ENCODE measurements at places on chromosomes 4 and X.

DNA sequence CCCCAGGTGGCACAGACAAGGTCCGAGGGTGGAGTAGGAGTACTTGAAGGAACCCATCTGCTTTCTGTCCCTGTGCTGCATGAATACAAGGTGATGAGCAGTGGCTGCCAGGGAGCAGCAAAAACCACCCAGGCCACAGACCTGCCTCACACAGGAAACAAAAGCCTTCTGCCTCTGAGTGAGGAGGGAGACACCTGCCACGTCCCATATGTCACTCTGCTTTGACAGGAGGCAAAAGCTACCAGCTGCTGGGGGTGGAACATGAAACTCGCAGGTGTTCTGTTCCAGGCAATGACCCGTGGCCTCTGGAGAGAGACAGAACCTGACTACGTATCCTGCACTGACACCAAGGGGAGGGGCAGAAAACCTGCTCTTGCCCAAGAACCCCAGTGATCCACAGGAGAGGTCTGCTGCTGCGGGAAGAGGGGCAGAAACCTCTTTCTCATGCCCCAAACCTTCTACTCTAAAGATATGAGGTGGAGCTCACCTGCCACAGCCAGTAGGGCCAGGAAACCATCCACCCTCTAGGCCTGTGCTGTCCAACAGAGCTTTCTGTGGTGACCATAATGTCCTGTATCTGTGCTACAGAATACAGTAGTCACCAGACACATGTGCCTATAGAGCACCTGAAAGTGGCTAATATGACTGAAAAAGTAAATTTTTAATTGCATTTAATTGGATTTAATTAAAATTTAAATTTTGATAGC, 172.9 kb downstream of the PRDM5 start:
- DNase-seq = peak; percentile 76

DNA sequence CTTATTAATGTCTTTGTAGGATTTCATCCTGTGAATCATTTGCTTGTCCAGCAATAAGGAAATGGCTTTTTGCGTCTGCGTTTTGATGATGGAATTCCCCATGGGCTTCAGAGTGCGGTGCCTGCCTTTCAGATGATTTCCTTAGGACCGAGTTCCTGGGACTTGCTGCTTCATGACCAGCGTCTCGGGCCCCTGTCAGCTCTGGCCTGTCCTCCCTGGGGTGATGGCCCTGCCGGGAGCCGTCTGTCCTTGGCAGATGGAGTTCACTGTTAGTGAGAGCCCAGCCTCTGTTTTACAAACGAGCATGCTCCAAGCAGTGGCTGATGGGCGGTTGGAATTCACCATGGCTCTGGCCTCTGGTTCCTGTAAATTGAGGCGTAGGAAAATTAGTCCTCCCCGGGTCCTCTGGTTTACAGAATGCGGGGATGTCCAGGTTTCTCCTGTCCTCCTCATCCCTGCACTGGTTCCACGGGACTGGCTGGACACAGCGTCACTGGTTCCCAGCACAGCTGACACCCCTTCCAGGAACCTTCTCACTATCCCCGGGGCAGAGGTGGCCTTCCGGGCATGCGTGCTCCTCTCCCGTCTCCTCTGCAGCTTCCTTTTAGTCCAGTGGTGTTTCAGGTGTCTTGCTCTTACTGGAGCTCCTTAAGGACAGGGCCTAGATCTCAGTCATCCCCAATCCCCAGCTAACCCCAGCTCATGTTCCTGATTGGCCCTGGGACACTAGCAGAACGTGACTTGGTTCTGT, 34.9 kb downstream of the TBC1D14 start:
- no peak for DNase-seq

DNA sequence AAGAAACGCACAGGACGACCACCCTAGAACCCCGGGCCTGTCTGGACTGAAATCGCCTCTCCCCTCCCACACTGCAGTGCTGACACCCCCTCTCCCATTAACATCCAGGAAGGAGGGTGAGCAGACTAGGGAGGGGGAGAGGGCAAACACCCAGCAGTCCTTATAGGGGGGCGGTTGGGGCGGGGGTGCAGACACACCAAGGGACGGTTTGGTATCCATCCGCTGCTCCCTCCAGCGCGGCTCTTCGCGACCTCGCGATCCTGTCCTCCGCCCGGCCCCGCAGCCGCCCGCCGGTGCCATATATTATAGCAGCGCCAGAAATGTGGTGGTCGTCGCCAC, 411 bp upstream of the GPRASP1 start:
- DNase-seq = no peak

DNA sequence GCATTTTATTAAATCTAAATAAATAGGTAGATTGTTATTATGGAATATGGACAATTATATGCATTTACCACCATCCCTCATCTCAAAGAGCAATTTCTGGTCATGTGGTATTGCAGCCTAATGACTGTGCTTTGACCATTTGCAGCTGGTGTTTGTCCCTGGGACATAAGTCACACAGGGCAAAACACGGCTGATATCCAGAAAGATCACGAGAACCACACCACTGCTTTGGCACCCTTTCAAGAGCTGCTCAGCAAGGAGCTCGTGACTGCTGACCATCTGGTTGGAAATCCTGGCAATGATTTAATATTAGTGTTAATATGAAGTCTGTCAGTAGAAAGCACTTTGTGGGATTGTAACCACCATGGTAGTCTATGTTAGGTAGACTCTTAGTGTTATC, 545.0 kb downstream of the GBA3 start:
- DNase-seq = no peak

DNA sequence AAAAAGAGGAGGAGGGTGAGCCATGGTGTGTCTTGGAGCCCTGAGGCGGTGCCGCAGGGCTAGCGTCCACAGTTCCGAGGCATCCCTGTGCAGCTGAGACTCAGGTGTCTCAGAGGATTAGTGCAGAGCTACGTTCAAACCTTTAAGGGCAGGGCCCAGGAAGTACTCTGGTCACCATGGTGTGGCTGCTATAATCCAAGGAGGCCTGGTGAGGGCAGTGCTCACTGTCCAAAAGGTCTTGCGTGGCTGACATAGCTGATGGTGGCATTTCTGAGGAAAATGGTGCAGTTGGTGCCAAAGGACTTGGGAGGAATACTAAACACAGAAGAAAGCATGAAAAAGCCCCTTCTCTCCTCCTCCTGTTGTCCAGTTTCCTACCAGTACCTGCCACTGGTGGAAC, 146.9 kb downstream of the DCHS2 start:
- DNase-seq = no peak

GRCh38 chr4:152063621-152064240, 302.9 kb upstream of the GATB start:
- DNase-seq = no peak

- DNase-seq = no peak
Observed at GRCh38 chrX:16739574-16739973, 20.2 kb downstream of the SYAP1 start.

Measured in NCI-H2029 treated with DMSO at 0.1 percent for 48 hours (cell line).